ENCODE measurements at places on chromosomes 3 and 15. TPM values are rescaled to one million over a fixed set of nuclear protein-coding genes. Genes with fewer than 3 reads are reported as not detected.

DNA sequence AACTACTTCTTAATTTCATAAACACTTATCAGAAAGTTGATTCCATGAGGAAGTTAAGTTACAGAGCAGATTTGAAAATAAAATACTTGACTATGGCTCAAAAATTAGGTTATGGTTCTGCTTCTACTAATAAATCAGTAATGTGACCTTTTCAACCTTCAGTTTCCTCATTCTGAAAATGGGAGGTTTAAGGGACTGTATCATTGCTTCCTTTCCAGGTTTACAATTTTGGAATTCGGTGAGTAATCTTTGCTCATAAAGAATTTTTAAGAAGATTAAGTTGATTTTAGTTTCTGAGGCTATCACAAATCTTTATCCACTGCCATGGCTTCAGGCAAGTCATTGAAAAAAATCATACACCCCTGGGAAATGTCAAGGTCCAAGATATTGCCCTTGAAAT is 1061.2 kb downstream of the DIPK2A start:
- H3K27ac ChIP-seq, result no peak overlapping the region
- H3K27me3 ChIP-seq, result no peaks in the 10 kb centered on the region
- no peaks in the 10 kb centered on the region for H3K36me3 ChIP-seq
- H3K4me1 ChIP-seq, result no peaks in the 10 kb centered on the region
- no peak for DNase-seq

GRCh38 chr3:57283334-57283733 is 9.2 kb downstream of the ASB14 start:
- no peaks in the 10 kb centered on the region for H3K27me3 ChIP-seq
- H3K27ac ChIP-seq, result no peak overlapping the region
- H3K36me3 ChIP-seq, result peaks cover 2% of the 10 kb centered on the region
- H3K4me3 ChIP-seq, result no peak overlapping the region

CCK gene
- total RNA-seq, result not detected

TBC1D5 gene
- total RNA-seq, result 106 TPM
